NCI-H69 (cell line): ENCODE measurements at places on chromosomes 2 and 18.
A peak's percentile ranks its signal among the peaks of the same experiment; 100 is the strongest.

- no peak for DNase-seq
Observed at GRCh38 chr2:128710729-128711128, 392.1 kb upstream of the HS6ST1 start.

GRCh38 chr2:144645083-144645778, 125.3 kb upstream of the ZEB2 start:
- DNase-seq = no peak

- DNase-seq = peak; percentile 23
Observed at GRCh38 chr2:181066333-181066732, 85.9 kb downstream of the UBE2E3 start.

- DNase-seq = peak; percentile 24
Observed at GRCh38 chr2:151315381-151315903, 26.0 kb upstream of the NMI start.

GRCh38 chr2:97759727-97760407, 46.5 kb downstream of the ZAP70 start:
- DNase-seq = no peak

GRCh38 chr2:101860157-101860556, 131.6 kb upstream of the IL1R2 start:
- DNase-seq = peak; percentile 1

- no peak for DNase-seq
Observed at GRCh38 chr2:157444641-157445040, 752 bp upstream of the CYTIP start.

GRCh38 chr18:37422116-37422515, 143.5 kb downstream of the CELF4 start:
- DNase-seq = peak; percentile 35

GRCh38 chr2:74448771-74449170, 6.1 kb upstream of the INO80B start:
- no peak for DNase-seq

DNA sequence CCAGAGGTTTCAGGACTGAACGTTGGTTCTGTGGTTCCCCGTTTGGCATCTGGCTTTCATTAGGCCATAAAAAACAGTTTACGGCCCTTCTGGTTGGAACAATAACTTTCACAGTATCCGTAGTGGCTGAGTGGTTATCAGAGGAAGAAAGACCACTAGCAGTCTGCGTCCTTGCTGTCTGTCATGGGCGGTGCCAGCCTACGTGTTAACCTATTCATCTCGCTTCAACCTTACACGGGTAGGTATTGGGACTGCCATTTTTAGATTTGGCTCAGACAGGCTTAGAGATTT, 42.6 kb upstream of the ROCK2 start:
- no peak for DNase-seq

- DNase-seq = peak; percentile 55
Observed at GRCh38 chr2:191051825-191052778, 38.1 kb upstream of the STAT1 start.
